ENCODE measurements at places on chromosomes 6 and 20. TPM values are rescaled to one million over a fixed set of nuclear protein-coding genes. Genes with fewer than 3 reads are reported as not detected.

DNA sequence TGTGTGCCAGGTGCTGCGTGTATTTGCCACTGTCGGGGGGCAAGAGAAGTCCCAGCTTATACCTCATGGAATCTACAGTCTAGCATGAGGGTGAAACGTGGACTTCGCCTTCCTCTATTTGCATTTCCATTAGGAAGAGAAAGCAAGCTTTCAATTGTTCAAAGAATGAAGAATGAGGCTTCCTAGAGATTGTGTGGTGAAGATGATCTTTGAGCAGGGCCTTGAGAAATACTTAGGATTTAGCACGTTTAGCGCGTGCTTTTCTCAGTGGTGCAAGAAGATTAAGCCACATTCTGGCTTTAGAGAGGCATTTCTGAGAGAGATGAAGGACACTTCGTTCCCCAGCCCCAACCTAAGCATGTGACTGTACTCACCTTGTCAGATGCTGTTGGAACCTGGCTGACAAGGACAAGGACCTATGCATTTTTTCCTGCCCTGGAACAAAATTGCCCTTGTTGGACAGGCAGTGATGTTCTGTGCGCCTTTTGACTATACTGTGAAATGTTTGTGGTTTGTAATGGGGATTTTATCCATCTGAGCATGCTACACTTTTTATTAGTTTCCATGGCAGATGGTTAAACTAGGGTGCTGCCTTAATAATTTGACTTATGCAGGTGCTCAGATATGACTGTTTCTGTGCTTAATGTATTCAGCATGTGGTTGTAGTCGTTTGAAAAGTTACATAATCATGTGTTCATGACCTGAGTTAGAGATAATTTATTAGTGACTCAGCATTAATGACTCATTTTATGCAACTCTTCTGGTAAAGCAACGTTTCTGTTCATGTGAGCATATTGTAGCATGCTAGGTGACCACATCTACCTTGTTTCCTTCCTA, 10.7 kb downstream of the TULP4 start:
- no peak for DNase-seq

GRCh38 chr6:18605841-18606240, 218.7 kb downstream of the RNF144B start:
- DNase-seq = no peak

DNA sequence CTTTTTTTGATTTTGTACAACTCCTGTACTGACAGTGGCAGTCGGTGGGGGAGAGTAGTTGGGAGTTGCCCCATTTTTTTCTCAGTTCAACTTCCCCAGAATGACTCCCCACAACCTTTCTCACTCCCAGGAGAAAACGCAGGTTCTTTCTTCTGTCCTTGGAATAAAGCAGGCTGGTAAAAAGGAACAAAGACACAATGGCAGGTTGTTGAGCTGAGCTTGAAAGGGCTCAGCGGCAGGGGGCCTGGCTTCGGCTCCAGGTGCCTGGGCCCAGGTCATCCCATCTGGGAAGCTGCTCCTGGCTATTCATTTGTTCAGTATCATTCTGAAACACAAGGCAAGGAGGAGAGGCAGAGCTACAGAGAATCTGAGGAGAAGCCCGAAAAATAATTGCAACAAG, 46.2 kb downstream of the PROKR2 start:
- DNase-seq = no peak

DNA sequence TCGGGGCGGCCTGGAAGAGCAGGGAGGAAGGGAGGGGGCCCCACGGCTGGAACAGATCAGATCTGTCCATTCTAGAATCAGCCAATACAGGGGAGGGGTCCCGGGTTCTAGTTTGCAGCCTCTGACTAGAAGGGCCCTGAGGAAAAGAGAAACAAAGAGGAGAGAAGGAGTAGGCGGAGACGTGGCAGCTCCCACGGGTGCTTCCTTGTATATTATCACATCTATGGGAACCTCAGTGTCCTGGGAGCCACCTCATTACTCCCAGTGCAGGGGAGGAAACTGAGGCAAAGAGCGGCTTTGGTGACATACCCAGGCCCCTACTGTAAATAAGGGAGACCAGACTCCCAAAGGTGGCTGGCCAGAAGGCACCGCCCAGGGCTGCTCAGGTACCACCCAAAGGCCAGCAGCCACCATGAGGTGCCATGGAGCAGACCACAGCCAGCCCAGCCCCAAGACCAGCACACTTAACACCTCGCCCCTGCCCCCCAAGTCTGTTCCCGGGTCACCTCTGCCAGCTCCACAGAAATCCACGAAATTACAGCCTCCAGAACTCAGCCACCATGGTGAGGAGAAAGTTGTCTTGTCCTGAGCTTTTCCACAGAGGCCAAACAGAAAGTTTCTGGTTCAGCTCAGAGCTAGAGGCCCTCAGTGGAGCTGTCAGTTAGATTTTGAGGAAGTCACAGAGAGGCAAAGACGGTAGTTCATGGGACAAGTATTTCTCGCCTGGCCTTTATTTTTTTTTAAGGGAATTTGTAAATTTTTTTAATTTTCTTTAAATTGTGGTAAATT, 2.1 kb downstream of the ZC3H12D start:
- DNase-seq = peak; percentile 20

- DNase-seq = no peak
Observed at GRCh38 chr6:108578166-108578565, 17.4 kb downstream of the FOXO3 start.

DNA sequence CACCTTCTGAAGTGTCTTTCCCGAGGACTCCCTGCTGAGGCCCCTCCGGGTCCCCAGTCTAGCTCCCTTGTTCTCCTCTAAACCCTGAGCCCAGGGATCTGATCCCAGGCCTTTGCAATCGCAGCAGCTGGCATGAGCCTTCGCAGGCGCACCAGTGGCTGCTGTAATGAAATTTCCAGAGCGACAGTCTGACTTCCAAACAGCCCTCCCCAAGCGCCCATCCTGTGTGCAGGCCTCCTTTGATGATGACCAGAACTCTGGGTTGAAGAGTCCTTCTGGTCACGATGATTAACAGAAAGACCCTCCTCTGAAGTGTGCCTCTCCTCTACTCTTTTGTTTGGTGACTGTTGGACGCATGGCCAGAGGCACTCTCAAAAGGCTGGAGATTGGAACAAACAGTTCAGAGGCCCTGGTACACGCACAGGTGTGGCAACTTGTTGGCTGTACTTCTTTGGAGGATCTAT, 89.1 kb upstream of the MPC1 start:
- DNase-seq = no peak

GRCh38 chr6:41887331-41887751, 7.8 kb downstream of the USP49 start:
- no peak for DNase-seq

- no peak for DNase-seq
Observed at GRCh38 chr6:105893741-105894140, 192.4 kb upstream of the PRDM1 start.

DNA sequence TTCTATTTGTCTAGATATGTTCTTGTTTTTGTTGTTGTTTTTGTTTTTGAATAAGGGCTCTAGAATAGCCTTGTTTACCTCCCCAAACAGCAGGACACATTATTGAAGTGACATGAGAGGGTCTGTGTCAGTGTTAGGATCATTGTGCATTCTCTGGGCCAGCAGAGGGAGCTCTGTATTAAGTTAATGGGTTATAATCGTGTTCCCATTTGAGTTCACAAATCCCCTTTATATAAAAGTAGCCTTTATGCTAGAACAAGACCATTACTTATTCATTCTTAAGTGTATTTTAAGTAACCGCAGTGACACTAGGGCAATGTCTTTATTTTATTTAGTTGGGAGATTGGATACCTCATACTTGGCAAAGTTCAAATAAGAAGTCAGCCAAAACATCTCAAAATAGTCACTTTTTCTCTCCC, 44.8 kb downstream of the STK4 start:
- peak; percentile 53 for DNase-seq

- DNase-seq = no peak
Observed at GRCh38 chr20:6008254-6008653, 45.6 kb downstream of the LRRN4 start.

DNA sequence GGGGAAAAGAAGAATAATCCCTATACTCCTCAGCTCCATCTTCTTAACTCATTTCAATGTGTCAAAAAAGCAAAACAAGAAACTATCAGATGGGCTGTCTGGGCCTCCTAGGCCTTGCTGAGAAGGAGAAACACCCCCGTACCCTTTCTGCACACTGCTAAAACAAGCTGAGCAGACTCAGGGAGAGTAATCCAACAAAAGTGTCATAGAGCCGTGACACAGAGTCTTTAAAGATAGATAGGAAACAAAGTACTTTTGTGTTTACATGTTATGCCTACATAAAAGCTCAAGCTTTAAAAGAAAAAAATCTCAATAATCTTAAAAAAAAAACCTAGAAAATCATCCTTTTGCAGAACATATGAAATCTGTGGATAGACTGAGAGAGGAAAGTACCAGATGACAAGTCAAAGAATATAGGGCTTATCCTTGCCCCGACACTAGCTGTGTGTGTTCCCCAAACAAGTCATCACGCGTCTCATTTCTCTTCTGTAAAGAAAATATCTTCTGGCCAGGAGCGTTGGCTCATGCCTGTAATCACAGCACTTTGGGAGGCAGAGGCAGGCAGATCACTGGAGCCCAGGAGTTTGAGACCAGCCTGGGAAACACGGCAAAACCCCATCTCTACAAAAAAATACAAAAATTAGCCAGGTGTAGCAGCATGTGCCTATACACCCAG, 81.3 kb downstream of the MAP3K5 start:
- DNase-seq = no peak

GRCh38 chr6:37314487-37315156, 39.2 kb upstream of the RNF8 start:
- DNase-seq = no peak

DNA sequence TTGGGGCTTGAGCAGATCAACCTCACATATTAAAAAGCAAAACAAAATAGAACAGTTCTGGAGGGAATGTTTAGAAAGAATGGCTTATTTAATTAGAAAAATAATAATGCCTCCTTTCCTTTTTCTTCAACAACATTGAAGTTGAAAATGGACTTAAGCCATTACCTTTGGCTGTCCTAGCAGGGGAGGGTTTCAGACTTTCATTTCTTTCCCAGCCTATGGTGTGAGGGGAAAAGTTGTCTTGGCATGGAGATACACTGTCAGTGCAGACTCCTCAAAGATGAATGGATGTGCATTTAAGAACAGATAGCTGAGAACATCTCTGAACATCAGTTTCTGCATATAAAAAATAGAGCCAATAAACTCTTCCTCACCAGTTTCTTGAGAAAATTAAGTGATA, 169.5 kb downstream of the PAX1 start:
- DNase-seq = no peak

DNA sequence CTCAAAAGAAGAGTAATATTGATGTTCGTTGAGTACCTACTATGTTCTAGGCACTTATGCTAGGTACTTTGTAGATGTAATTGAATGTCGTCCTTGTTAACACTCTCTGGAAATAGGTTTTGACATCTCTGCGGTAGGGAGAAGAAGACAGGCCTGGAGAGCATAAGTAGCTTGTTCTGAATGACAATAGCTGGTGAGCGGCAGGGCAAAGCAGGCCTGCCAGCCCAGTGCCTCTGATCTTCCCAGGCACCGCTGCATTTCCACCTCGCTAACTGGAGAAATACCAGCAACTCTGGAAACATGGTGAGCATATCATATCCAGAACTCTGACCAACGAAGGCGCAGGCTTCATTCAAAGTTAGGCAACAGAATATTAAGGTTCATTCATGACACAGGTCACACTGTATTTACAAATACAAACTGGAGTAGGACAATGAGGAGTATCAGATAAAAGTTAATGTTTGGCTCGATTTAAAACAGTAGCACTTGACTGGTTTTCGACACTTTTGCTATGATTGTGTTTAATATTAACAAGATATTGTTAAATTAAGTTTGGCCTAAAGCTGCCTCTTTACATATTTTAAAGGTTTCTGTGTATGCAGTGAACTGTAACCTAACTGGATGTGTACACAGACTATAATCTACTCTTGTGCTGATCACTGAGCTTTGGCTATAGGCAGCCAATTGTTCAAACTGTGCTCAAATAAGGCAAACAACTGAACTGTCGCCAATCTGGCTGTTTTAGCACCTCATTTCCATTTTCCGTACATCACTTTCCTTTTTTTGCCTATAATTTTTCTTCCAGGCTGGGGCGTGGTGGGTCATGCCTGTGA, 54.1 kb downstream of the PPP1R3G start:
- no peak for DNase-seq

DNA sequence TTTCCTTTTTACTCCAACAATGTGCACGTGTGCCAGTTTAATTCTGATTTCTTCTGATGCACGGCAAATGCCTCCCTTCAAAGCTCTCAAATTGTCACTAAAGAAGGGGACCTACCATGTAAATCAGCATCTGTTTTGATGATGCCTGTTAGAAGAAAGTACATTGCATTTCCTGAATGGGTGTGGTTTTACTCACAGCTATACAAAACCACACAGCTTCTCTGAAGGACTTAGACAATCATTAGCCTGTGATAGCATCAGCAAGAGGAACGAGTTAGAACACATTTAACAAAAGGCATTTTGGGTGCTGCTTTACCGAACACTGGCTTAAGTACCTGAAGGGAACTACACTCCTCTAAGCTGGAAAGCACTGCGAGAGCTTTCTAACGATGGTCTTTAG, 109.4 kb downstream of the ATXN1 start:
- no peak for DNase-seq

- DNase-seq = no peak
Observed at GRCh38 chr20:48721324-48722001, 106.3 kb downstream of the PREX1 start.

DNA sequence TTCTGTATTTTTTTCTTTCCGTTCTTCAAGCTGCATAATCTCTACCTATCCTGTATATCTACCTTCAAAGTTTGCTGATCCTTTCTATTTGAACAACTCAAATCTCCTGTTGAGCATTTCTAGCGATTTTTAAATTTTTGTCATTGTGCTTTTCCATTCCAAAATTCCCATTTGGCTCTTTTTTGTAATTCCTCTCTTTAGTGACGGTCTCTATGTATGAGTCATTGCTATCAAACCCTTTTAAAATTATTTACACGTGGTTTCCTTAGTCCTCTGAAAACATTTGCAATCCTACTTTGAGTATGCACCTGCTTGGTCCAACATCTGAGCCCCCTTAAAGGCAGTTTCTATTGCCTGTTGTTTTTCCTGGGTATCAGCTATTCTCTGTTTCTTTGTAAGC, 100.5 kb upstream of the FOXC1 start:
- no peak for DNase-seq

GRCh38 chr6:7723041-7723447, 2.9 kb upstream of the BMP6 start:
- peak; percentile 61 for DNase-seq

BTBD3 gene
- total RNA-seq = 0.67 TPM

MANEA gene
- total RNA-seq = 6.0 TPM

MYT1 gene
- not detected for total RNA-seq

TRIM40 gene
- not detected for total RNA-seq

KCNK5 gene
- 1.2 TPM for total RNA-seq

MYB gene
- 3.7 TPM for total RNA-seq

SMLR1 gene
- not detected for total RNA-seq

TUBB1 gene
- total RNA-seq = not detected

Measured in CD8-positive, alpha-beta T cell (primary cell).